Stimulated activated CD4-positive, alpha-beta T cell treated with anti-CD3 and anti-CD28 coated beads, Interleukin-4, amount 100 ng/mL, for 4 hours (primary cell): ENCODE measurements at places on chromosomes 6 and 20.

DNA sequence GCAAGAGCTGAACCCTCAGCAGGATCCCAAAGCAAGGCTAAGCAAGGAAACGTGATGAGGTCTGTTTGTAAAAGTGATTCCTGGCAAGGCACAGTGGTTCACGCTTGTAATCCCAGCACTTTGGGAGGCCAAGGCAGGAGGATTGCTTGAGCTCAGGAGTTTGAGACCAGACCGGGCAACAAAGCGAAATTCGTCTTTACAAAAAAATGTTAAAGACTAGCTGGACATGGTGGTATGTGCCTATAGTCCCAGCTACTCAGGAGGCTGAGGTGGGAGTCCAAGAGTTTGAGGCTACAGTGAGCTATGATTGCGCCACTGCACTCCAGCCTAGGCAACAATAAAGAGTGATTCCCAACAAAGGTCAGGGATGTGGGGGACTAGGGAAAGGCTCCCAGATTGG, 4.1 kb upstream of the XKR7 start:
- no peak for DNase-seq

- DNase-seq = no peak
These were observed 2.6 kb downstream of the TRERF1 start for GRCh38 chr6:42448927-42449659.

DNA sequence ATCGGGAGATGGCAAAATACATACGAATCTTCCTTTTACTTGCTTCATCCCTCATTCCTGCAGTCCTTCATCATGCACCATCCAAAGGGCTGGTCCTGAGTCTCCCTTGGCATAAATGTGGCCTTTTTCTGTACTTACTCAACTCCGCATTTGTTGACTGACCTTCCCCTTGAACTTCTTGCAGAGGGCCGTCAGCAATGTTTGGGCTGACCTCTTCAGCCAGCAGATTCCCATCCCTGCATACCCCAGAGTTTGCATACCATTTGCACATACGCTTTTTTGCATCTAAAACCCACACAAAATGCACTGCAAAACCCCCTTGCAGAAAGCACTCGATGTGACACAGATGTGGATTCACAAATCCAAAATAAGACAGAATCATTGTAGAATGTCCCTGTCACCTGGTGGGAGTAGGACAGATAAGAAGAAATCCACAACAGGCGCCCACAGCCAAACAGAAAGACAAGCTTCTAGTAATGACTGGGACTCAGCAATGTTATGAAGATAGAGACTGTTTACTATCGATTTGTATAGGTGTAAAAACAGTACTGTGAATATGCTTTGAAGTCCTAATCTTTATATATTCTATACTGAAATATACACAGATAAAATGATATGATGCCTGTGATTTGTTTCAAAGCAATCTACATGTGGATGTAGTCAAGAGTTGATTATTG, 45.8 kb downstream of the TBC1D7 start:
- no peak for DNase-seq

GRCh38 chr6:132314432-132314831, 86.8 kb downstream of the MOXD1 start:
- DNase-seq = no peak

DNA sequence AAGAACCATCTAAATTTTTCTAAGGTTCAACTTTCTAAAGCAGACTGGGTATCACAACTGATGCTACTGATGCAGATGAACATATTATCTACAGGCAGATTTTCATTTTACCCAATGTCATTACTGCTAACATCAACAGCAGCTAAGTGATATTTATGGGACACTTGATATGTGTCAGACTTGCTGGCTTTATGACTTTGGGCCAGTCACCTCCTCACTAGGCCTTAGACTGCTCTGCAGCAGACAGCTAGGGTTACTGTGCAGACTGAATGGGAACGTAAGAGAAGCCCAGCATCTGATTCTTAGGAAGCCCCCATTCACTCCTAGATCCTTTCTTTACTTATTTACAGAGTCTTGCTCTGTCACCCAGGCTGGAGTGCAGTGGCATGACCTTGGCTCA, 66.2 kb downstream of the MYH7B start:
- no peak for DNase-seq

- no peak for DNase-seq
These were observed 439.8 kb upstream of the JARID2 start for GRCh38 chr6:14806101-14806500.

- no peak for DNase-seq
These were observed 471.8 kb upstream of the AGPAT4 start for GRCh38 chr6:161745594-161746141.

GRCh38 chr6:8446391-8446790, 11.0 kb upstream of the SLC35B3 start:
- DNase-seq = no peak

DNA sequence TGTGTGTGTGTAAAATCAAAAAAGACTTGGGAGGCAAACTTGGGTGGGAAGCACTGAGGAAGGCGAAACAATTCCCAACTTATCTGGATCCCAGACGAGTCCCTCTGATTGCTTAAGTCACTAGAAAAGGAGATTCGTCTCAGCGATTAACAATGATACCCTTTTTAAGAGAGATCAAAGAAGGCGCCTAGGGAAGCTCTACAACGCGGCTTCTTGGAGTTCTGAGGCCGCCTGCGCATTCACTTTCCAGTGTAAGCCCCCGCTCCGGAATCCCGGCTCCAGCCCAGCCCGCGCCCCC, 8.7 kb upstream of the TBX18 start:
- DNase-seq = no peak

DNA sequence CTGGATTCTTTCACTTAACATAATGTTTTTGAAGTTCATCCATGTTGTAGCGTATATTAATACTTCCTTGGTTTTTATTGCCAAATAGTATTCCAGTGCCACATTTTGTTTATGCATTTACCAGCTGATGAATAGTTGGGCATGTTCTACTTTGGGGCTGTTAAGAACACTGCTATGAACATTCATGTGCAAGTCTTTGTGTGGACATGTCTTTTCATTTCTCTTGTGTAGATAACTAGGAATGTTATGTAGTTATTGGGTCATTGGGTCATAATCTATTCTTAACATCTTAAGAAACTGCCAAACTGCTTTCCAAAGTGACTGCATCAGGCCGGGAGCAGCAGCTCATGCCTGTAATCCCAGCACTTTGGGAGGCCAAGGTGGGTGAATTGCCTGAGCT, 43.8 kb upstream of the GLP1R start:
- DNase-seq = no peak

- peak; percentile 88 for DNase-seq
These were observed 5.9 kb upstream of the ZNF184 start for GRCh38 chr6:27478706-27479318.

GRCh38 chr6:67009818-67010217, 1302.8 kb upstream of the EYS start:
- no peak for DNase-seq

- DNase-seq = no peak
These were observed 82.8 kb upstream of the HDAC2 start for GRCh38 chr6:114053791-114054190.

GRCh38 chr6:10884245-10884972, 2.4 kb upstream of the SYCP2L start:
- no peak for DNase-seq

GRCh38 chr6:31285486-31285885, 13.6 kb upstream of the HLA-C start:
- DNase-seq = no peak

DNA sequence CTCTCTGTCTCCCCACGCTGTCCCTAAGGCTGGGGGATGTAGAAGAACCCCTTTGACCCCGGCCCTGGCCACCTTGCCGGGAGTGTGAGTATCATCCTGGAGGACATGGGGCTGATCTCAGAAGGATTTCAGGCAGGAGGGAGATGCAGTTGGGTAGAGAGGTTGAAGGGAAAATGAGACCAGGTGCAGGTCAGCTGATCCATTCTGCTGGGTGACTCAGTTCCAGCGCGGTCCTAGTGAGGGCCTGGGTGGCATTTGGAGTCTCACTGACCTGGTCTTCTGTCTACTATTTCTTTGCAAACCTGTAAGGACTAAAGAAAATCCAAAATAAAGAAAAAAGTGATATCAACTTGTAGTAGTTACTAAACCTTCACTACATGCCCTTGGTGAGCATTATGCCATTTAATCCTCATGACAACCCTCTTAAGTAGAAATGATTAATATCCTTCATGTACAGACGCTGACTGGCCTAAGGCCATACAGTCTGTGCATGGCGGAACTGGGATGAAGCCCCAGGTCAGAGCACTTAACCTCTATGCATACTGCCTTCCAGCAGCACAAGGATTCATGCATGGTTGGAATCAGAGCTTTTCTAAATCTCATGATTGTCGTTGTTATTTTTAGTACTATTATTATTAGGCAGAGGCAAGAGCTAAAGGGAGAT, 106.3 kb downstream of the ZDHHC14 start:
- DNase-seq = no peak

DNA sequence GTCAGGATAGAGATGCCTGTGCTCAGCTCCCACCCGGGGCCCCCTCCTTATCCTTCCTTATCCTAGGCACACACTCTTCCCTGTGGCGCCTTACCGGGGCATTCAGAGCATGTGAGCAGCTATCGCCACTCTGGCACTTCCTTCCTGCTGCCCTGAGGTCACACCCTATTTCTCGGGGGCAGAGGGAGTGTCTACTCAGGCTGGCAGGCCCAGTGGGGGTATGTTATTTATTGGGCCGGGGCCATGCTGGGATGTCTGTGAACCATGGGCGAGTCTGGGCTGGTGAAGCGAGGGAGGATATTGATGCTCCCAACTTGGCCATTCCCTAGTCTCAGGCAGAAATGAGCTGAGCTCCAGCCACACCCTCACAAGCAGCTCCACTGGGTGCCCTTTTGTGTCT, 3.9 kb upstream of the LY6G6D start:
- DNase-seq = no peak
